Effector memory CD4-positive, alpha-beta T cell (primary cell): ENCODE measurements at places on chromosomes 13 and 19.

DNA sequence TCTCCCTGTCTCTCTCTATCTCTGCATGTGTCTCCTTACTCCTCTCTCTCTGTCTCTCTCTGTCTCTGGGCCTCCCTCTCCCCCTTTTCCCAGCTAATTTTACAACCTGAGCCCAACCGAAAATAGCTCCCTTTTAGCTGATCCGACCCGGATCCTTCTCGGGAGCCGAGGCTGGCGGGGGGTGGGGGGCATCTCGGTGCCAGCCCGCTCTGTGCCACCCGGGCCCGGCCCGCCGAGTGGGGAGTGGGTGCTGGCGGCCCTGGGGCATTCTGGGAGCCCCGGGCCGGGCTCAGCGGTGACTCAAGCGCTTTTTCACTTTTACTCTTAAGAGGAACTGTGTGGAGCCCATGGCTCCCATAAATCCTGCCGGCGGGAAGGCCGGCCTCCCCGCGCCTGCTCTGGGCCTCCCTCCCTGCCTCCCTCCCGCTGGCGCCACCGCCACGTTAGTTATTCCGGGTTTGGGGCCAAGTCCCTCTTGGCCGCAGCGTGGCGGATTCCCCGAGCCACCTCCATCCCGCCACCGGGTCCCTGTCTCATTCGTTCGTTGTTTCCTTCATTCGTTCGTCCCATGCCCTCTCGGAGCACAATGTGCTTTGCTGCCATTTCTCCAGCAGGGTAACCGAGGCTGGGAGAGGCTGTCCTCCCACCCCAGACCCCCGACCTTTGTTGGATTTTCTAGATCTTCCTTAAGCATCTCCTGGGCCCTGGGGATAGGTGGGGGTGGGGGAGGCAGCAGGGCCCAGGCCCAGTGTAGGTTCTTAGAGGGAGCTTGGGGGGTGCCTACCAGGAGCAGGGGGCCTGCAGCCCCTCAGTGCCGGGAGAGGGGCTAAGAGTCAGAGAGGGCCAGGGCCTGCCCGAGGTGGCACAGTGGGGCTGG, 3.2 kb downstream of the NFIC start:
- no peak for DNase-seq

DNA sequence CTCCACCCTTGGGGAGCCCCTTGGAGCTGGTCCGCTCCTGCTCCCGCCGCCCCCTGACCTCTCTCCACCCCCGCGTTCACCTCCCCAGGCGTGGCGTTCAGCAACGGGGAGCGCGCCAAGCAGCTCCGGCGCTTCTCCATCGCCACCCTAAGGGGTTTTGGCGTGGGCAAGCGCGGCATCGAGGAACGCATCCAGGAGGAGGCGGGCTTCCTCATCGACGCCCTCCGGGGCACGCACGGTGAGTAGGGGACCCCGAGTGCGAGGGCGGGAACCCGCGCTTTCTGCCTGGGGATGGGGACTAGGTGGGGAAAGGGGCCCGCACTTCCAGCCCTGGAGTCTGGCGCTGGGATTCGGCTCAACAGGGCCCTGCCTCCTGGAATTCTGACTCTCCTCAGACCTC, 1.7 kb downstream of the CYP2A13 start:
- DNase-seq: no peak

GRCh38 chr13:44128552-44129001, 245.0 kb upstream of the SERP2 start:
- DNase-seq: no peak

- no peak for DNase-seq
Measured at GRCh38 chr19:19101540-19101939, 36.7 kb downstream of the TMEM161A start.

DNA sequence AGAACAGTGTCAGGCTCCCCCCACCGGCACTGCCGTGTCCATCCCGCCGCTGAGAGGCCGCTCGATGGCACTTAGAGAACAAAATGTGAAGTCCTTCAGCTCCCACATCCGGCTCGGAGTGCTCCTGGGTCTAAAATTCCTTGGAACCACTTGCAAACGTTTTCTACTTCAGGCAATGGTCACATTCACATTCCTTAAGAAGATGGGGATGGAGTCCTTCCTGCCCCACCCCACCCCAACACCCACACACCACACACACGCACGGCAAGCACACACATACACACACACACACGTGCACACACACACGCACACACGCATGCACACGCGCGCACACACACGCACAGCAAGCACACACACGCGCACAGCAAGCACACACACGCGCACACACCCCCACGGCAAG, 83.4 kb downstream of the SOX1 start:
- DNase-seq: no peak

DNA sequence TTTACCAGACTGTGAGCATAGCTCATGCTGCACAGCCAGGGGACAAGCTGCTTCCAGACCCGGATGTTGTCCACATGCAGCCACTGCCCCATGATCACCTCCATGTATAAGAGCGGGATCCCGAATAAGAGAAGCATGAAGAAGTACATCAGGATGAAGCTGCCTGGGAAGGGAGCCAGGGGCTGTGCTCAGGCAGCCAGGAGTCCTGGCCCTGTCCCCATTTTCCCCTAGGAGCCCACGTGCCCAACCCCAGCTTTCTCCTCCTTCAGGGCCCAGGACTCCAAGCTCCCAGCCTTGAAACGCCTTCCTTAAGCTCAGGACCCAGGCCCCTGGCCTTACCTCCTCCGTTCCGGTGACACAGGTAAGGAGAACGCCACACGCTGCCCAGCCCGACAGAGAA, 69.3 kb downstream of the SLC6A16 start:
- DNase-seq: no peak

DNA sequence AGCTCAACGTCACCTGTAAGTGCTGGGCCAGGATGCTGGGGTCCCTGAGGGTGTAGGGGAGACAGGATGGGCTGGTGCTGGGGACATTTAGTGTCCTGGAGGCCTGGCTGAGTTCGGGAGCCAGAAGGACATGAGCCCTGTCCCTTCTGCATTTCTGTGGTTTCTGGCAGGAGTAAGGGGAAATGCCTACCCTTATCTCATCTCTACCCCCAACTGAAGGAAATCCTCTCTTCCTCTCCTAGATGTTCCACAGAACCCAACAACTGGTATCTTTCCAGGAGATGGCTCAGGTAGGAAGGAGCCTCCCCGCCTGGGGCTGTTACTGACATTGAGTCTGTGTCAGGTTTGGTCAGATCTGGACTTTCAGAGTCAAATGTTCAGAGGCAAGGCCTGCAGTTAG, 1.2 kb downstream of the CD33 start:
- no peak for DNase-seq

DNA sequence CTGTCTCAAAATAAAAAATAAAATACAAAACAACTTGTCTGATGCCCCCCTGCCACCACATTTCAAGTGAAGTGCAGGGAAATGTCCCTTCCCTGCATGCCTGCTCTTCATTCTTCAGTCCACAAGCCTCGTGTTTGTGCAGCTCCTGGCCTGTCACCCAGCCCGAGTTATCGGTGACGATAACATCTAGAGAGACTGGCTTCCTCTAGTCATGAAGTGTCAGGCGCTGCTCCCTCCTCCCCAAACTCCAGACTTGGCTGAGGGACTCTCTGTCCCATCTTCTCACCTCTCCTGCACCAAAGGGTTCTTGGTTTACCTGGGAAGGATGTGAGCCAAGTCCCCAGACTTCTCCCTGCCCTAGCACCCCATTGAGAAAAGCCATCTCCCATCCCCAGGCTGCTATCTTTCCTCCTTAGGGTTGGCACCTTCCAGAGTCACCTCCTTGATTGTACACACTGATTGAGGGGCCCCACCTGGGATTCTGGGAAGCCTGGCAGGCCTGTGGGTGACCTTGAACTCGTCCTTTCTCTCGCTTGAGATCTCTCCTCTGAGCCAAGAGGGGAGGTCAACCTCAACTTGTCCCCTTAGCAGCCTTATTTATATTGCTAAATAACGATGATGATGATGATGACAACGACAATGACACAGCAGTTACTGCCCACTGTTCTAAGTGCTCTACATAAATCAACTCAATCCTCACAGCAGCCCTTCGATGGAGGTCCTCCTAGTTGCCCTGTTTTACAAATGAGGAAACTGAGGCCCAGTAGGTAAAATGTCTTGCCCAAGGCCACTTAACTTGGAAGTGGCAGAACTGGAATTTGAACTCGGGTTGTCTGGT, 13.1 kb upstream of the PLAUR start:
- DNase-seq: no peak

DNA sequence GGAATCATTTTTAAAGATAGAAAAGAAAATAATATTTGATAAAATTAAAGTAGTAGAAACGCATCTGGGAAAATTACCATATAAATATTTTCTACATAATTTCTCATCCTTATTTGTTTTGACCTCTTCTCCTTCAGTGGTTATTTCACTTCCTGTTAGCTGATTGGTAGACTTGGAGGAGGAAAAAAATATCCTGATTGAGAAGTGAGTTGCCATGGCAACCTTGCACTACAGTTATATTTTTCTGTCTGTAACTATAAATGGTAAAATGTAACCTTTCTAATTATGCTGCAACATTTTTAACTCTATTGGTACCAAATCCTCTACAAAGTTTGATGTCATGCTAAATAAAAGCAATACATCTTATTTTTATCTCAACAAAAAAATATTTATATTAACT, 45.2 kb downstream of the SCEL start:
- DNase-seq: no peak

GRCh38 chr19:4870025-4870700, 2.7 kb upstream of the PLIN3 start:
- no peak for DNase-seq

DNA sequence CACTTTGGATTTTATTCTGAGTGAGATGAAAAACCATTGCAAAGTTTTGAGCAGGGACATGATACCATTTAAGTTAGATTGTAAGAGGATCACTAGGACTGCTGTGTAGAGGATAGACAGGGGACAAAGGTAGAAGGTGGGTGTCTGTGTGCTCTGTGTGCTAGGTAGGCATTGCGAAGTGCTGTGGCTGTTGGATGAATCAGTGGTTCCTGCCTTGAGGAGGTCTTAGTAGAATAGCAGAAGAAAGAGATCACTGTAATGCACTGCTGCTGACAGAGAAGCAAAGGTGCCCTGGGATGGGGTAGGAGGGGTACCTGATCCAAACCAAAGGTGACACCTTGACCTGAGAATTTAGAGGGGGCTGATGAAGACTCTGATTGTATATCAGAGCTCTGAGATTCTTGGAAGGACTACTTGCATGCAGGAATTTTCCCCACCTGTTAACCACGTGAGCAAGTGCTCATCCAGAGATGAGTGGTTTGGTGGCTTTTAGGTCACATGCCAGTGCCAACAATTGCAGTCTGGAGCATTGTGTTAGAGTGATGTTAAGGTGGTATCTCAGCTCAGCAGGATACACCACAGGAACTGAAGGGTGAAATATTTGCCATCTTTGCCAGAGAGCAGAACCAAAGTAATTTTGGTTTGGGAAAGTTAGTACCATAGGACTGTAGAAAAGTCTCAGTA, 10.8 kb downstream of the WASF3 start:
- DNase-seq: no peak

GRCh38 chr13:24023073-24023472, 125.8 kb upstream of the C1QTNF9B start:
- DNase-seq: no peak
